Testis (tissue), 5 donors: ENCODE measurements at places on chromosomes 4 and X.

- no peak overlapping the region for H3K4me3 ChIP-seq
- H3K4me1 ChIP-seq: no peaks in the 10 kb centered on the region
- no peaks in the 10 kb centered on the region for H3K36me3 ChIP-seq
- H3K27ac ChIP-seq: no peak overlapping the region
- no peak for DNase-seq
These were observed 157.3 kb downstream of the CPEB2 start for GRCh38 chr4:15159477-15160019.

- H3K27ac ChIP-seq: no peak overlapping the region
- H3K27me3 ChIP-seq: no peaks in the 10 kb centered on the region
- DNase-seq: no peak
- no peaks in the 10 kb centered on the region for H3K36me3 ChIP-seq
- H3K4me1 ChIP-seq: no peaks in the 10 kb centered on the region
- H3K4me3 ChIP-seq: no peak overlapping the region
These were observed 105.9 kb upstream of the ZFP42 start for GRCh38 chr4:187889651-187890050.

GRCh38 chr4:73718375-73719373 lies 21.7 kb upstream of the CXCL8 start:
- H3K27me3 ChIP-seq: no peaks in the 10 kb centered on the region
- no peaks in the 10 kb centered on the region for H3K36me3 ChIP-seq
- H3K4me3 ChIP-seq: no peak overlapping the region

DNA sequence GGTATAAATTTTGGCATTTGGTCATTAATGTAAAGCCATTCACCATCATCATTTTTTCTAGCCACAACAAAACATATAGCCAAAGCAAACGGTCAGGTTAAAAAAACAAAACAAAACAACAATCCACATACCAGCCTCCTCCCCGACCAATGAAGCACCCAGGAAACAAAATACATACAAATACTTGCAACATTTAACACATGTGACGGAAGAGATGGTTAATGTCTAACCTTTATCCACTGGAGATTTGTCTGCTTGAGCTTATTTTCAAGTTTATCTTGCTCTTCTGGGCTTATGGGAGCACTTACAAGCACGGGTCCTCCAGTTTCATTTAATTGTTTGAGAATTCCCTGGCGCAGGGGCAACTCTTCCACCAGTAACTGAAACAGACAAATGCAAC lies 857.5 kb upstream of the FTHL17 start:
- no peaks in the 10 kb centered on the region for H3K36me3 ChIP-seq
- no peak overlapping the region for H3K4me3 ChIP-seq
- DNase-seq: no peak

DNA sequence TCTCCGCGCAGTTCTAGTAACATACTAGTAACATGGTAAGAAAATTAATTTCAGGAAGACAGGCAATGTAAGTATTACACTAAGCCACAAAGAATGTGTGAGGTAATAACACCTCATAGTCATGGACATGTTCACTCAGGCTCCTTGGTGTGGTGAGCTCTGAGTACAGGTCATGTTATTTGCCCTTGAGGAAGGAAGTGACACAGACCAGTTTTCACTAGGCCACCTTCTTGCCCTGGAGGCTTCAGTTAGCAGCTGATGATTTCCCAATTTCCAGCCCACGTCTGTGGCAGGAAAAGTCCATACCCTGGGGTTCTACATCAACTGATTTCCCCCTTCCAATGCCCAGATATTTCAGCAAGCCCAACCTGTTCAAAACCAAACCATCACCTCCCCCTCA lies 6.7 kb downstream of the APOO start:
- H3K4me3 ChIP-seq: no peak overlapping the region
- DNase-seq: no peak
- no peaks in the 10 kb centered on the region for H3K36me3 ChIP-seq
- peaks cover 16% of the 10 kb centered on the region for H3K4me1 ChIP-seq

GRCh38 chr4:107468812-107469211 lies 251.2 kb downstream of the PAPSS1 start:
- H3K4me1 ChIP-seq: no peaks in the 10 kb centered on the region
- no peak for DNase-seq
- no peaks in the 10 kb centered on the region for H3K27me3 ChIP-seq
- no peak overlapping the region for H3K4me3 ChIP-seq
- no peaks in the 10 kb centered on the region for H3K36me3 ChIP-seq
- H3K27ac ChIP-seq: no peak overlapping the region

DNA sequence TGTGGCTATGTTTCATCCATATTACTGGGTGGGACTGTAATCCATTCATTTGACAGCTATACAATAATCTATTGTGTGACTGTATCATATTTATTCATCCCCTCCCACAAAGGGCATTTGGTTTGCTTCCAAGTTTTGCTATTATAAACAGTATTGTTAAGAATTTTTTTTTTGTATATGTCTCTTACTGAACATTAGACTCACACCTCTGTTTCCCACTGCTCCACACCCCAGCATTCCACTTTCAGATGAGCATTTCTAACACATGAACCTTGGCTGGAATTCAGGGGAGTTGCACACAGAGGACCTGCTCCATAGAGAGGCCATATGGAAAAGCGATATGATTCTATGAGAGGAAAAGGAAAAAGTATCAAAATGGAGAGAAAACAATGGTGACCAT lies 81.6 kb upstream of the DKK2 start:
- no peaks in the 10 kb centered on the region for H3K4me1 ChIP-seq
- no peak for DNase-seq
- H3K36me3 ChIP-seq: no peaks in the 10 kb centered on the region

- H3K4me1 ChIP-seq: no peaks in the 10 kb centered on the region
- no peak overlapping the region for H3K27ac ChIP-seq
- no peak overlapping the region for H3K4me3 ChIP-seq
- no peaks in the 10 kb centered on the region for H3K36me3 ChIP-seq
These were observed 20.6 kb downstream of the SLC39A8 start for GRCh38 chr4:102324730-102325129.

DNA sequence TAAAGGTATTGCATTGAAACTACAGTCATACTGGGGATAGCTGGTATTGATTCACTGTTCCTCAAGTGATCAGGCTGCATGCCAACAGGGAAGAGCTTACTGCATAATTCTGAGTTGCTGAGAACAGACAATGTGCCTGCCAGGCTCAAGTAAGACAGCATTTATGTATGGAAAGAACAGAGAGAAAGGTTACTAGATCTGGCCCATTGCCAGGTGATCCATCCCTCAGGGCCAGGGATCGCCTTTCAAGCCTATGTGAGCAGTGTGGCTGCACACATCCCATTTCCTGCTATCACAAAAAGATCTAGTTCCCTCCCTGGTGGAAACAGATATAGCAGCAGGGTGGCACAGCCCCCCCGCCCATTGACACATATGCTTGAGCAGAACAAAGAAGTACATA lies 254.0 kb downstream of the TMA16 start:
- no peak for DNase-seq
- no peaks in the 10 kb centered on the region for H3K4me1 ChIP-seq
- no peak overlapping the region for H3K27ac ChIP-seq
- no peaks in the 10 kb centered on the region for H3K36me3 ChIP-seq

DNA sequence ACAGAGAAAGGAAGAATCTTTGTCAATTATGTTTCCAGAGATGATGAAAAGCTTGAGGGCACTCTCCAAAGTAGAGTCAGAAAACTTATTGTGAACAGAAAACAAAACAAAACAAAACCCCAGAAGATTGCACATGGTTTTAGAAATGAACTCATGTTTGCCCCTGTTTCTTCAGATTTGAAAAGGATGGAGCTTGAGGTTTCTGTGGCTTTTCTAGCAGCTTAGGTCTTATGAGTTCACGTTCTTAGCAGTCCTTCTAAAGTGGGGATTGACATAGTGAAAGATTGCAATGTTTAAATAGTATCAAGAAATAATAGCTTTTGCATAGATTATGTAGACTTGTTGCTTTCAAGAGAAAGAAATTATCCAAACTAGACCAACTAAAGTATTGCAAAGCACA lies 421.8 kb downstream of the GBA3 start:
- H3K27me3 ChIP-seq: no peaks in the 10 kb centered on the region
- no peak overlapping the region for H3K4me3 ChIP-seq
- no peaks in the 10 kb centered on the region for H3K36me3 ChIP-seq
- no peak overlapping the region for H3K27ac ChIP-seq
- H3K4me1 ChIP-seq: no peaks in the 10 kb centered on the region

GRCh38 chrX:112137276-112137675 lies 54.7 kb upstream of the TRPC5 start:
- H3K4me1 ChIP-seq: no peaks in the 10 kb centered on the region
- H3K36me3 ChIP-seq: no peaks in the 10 kb centered on the region
- no peak for DNase-seq
- H3K27ac ChIP-seq: no peak overlapping the region
- no peak overlapping the region for H3K4me3 ChIP-seq

GRCh38 chrX:8773117-8773516 lies 28.1 kb downstream of the FAM9A start:
- no peak overlapping the region for H3K27ac ChIP-seq
- H3K4me3 ChIP-seq: no peak overlapping the region
- no peak for DNase-seq
- H3K27me3 ChIP-seq: no peaks in the 10 kb centered on the region

GRCh38 chr4:8162625-8163024 lies 4.0 kb upstream of the ABLIM2 start:
- H3K36me3 ChIP-seq: no peaks in the 10 kb centered on the region
- H3K27ac ChIP-seq: no peak overlapping the region
- peaks cover 16% of the 10 kb centered on the region for H3K4me1 ChIP-seq
- H3K27me3 ChIP-seq: no peaks in the 10 kb centered on the region
- H3K4me3 ChIP-seq: no peak overlapping the region

DNA sequence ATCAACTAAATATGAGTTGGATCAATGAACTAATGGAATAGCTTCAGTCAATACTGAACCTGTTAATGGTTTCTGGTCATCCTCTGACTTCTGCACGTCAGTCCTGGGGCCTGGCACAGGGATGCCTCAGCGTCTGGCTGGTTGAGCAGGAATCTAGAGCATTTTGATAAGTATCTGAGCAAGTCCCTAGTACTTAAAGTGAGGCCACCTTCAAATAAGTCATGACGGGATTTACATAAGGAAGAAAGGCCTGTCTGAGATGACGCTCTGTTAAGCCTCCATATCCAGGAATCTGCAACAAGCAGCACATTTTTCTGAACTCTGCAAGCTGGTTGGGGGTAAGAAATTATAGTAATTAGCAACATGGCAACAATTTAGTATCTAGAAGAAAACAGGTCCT lies 83.2 kb upstream of the TBC1D9 start:
- H3K4me3 ChIP-seq: no peak overlapping the region
- H3K27me3 ChIP-seq: no peaks in the 10 kb centered on the region
- no peak overlapping the region for H3K27ac ChIP-seq

DNA sequence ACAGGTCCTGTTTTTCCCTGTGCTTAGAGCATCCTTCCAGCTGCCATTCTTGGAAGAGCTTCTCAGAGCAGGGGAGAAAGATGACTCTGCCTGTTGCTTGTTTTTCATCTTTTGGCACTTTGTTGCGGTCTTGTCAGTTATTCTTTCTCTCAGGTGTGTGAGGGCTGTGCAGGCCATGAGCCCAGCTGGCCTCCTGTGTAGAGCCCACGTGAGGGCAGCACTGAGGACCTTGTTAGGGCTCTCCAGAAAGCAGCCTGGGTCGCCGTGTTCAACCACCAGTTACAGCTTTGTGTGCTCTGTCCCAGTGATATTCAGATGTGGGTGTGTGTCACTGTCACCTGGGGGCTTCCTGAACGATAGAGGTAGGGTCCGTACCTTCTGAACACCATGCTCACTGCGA lies 52.8 kb downstream of the NOP14 start:
- H3K27ac ChIP-seq: no peak overlapping the region
- H3K36me3 ChIP-seq: no peaks in the 10 kb centered on the region
- peaks cover 2% of the 10 kb centered on the region for H3K4me1 ChIP-seq
- no peak overlapping the region for H3K4me3 ChIP-seq
- DNase-seq: no peak
- no peaks in the 10 kb centered on the region for H3K27me3 ChIP-seq

GRCh38 chrX:20663336-20663735 lies 396.6 kb upstream of the RPS6KA3 start:
- H3K36me3 ChIP-seq: no peaks in the 10 kb centered on the region
- no peak overlapping the region for H3K27ac ChIP-seq
- no peaks in the 10 kb centered on the region for H3K4me1 ChIP-seq
- DNase-seq: no peak

DNA sequence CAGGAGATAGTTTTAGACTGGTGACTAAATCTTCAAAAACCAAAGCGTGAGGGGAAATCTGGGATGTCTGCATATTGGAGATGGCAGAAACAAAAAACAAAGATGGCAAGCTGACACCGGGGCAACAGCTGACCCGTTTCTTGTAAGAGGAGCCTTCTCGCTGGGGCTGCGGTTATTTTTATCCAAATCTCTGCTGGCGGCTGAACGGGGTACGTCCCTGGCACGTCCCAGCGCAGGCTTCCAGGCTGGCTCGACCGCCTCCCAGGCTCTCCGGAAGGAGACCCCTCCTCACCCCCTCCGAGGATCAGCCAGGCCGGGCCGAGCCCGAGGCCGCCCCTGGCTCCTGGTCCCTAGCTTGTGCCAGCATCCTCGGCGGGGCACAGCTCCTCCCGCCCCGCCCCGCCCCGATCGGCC lies 403 bp downstream of the SGCB start:
- H3K27ac ChIP-seq: peak overlapping the region; percentile 87
- DNase-seq: peak; percentile 58
- H3K4me3 ChIP-seq: peak overlapping the region; percentile 84
- H3K36me3 ChIP-seq: no peaks in the 10 kb centered on the region

GRCh38 chr4:2450394-2451035 lies 18.4 kb upstream of the RNF4 start:
- H3K36me3 ChIP-seq: no peaks in the 10 kb centered on the region
- H3K4me3 ChIP-seq: no peak overlapping the region
- no peak for DNase-seq

- no peak for DNase-seq
- no peak overlapping the region for H3K4me3 ChIP-seq
- H3K27ac ChIP-seq: no peak overlapping the region
- H3K27me3 ChIP-seq: no peaks in the 10 kb centered on the region
These were observed 220.7 kb upstream of the EMCN start for GRCh38 chr4:100738196-100739165.

- DNase-seq: no peak
- H3K36me3 ChIP-seq: no peaks in the 10 kb centered on the region
- H3K27ac ChIP-seq: no peak overlapping the region
- H3K27me3 ChIP-seq: no peaks in the 10 kb centered on the region
These were observed 46.6 kb downstream of the IL13RA2 start for GRCh38 chrX:114970806-114971205.

DNA sequence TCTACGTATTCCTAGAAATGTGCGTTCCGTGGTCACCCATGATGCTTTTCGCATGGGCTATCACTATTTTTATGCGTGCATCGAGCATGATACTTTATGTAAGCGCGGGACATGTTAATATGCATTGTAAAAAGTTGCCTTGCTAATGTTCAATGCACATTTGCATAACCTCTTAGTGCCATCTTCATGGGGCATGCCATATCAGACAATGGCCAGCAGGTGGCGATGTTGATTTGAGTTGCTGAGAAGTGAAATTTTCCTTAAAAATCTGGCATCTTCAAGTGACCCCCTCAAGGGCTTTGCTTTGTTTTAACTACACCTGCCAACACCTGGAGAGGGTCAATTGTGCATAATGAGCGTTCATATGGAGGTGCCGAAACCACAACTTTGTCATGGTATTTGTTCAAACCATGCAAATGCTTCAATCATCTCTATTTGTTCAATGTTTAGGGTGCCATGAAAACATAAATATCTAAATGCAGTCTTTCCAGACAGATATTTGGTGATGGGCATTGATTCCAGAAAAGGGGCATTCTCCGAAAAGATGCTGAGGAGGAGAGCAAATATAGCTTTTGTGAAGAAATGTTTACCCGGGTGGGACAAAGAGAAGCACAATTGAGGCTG lies 833.9 kb upstream of the PRKX start:
- DNase-seq: peak; percentile 41
- no peak overlapping the region for H3K4me3 ChIP-seq
- no peak overlapping the region for H3K27ac ChIP-seq
- H3K27me3 ChIP-seq: no peaks in the 10 kb centered on the region
- no peaks in the 10 kb centered on the region for H3K4me1 ChIP-seq
